Testis (tissue), 5 donors: ENCODE measurements at places on chromosomes 5 and 9.

GRCh38 chr5:1105350-1106265, 6.3 kb downstream of the SLC12A7 start:
- DNase-seq = no peak

GRCh38 chr9:135476561-135477355, 2.8 kb upstream of the PPP1R26 start:
- DNase-seq = no peak

DNA sequence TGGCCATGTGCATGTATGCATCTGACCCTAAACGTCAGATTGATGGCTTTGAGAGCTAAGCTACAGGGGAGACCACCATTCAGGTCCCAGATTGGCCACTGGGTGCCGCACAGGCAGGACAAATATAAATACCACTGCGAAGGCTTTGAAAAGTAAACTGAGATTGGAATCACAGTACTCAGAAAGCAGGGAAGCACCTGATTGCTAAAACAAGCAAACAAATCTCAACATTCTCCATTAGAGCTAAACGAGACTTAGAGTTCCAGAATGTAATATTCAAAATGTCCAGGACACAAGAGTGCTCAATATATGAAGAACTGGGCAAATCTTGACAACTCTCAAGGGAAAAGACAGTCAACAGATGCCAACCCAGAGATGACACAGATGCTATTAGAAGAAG, 61.0 kb upstream of the GFPT2 start:
- no peak for DNase-seq

DNA sequence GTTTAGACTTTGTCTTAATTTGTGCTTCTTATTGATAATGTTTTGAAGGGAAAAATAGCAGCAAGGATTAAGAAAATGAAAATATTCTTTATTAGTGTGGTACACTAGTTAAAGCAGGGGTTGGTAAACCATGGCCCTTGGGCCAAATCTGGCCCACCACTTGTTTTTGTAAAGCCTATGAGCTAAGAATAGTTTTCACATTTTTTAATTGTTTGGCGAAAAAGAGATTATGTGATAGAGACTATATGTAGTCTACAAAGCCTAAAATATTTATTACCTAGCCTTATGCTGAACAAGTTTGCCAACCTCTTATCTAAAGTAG, 57.2 kb downstream of the KCNN2 start:
- DNase-seq = no peak

DNA sequence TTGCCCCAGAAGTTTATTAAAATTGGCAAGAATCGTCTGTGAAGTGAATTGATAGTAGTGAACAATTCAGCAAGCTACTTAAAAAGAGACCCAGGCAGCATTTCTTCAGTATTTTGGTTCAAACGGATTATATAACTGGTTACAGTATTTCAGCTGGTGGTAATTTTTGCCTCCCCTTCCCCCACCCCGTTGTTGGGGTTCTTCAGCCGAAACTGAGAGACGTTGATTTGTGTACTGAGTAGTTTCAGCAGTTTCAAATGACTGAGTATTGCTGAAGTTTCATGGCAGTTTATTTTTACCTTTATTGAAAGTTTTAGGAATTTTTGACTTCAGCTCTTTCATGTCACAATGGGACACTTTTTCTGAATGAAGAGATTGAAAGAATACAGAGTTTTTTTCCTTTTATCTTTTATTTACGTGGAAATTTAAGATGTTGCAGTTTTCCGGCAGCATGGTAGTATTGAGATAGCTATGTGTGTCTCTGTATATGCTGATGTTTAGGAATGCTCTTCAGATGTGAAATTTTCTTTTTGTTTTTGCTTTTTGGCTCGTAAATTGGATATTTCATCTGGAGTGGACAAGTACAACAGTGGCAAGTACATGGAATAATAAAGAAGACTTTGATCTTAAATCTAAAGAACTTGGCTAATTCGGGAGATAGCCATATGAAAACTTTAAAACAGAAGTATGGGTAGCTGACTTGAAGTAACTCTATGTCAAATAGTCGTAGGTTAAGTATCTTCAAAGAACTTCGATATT, 1.9 kb downstream of the GPBP1 start:
- peak; percentile 39 for DNase-seq

GRCh38 chr5:35788724-35789123, 68.0 kb upstream of the IL7R start:
- no peak for DNase-seq

DNA sequence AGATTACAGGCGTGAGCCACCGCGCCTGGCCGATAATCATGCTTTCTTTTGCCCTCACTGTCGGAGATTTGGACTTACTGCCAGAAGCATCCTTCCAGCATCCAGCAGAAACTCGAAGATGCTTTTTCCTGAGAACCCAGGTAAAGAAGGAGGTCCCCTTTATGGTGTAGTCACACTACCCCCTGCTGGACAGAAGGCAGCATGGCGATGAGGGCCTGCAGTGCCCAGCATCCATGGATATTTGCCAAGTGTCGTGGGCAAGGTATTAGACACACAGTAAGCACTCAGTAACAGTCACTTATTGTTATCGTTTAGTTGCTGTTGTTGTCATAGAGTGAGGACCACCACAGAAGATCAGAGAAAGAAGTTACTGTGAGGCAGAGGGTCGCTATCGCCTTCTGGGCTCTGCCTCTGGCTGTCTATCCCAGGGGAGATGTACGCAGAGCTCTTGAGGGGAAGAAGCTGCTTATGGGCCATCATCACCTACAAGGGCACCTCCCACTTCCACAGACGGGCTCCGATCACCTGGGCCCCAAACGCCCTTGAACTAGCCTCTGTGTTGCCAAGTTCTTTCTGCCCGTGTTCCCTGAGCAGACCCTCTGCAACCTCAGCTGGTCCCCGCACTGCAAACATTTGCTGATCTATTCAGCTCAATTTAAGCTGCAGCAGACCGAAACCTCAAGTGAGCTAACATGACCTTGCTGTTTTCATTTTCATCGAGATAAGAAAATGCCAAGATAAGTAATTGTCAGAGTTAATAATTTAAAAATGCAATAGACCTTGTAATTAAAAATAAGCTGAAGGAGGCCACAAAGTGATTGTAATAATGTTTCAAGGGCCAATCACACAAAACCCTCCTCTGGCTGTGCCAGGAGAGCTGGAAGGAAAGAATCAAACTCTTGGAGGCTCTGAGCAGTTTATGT, 23.9 kb downstream of the C5orf15 start:
- peak; percentile 78 for DNase-seq

GRCh38 chr5:34772267-34773098, 66.5 kb upstream of the TTC23L start:
- no peak for DNase-seq

DNA sequence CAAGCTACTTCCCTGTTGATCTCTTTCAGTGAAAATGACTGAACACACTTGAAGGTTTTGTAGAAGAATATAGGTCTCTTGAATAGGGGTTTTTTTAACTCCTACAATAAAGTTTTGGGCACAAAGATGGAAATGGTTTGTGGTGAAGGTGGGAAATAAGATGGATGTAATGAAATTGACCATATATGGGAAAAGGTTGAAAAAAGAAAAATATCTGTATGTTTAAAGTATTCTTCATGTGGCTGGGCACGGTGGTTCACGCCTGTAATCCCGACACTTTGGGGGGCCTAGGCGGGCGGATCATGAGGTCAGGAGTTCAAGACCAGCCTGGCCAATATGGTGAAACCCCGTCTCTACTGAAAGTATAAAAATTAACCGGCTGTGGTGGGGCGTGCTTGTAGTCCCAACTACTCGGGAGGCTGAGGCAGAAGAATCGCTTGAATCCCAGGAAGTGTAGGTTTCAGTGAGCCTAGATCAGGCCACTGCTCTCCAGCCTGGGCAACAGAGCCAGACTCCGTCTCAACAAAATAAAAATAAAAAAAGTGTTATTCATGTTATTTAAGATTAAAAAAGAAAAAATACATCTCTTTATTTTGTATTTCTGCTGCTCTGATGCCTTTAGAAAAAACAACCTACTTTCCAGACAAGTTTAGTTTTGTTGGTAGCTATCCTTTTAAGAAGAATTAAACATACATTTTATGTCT, 2.2 kb downstream of the RBM27 start:
- no peak for DNase-seq

DNA sequence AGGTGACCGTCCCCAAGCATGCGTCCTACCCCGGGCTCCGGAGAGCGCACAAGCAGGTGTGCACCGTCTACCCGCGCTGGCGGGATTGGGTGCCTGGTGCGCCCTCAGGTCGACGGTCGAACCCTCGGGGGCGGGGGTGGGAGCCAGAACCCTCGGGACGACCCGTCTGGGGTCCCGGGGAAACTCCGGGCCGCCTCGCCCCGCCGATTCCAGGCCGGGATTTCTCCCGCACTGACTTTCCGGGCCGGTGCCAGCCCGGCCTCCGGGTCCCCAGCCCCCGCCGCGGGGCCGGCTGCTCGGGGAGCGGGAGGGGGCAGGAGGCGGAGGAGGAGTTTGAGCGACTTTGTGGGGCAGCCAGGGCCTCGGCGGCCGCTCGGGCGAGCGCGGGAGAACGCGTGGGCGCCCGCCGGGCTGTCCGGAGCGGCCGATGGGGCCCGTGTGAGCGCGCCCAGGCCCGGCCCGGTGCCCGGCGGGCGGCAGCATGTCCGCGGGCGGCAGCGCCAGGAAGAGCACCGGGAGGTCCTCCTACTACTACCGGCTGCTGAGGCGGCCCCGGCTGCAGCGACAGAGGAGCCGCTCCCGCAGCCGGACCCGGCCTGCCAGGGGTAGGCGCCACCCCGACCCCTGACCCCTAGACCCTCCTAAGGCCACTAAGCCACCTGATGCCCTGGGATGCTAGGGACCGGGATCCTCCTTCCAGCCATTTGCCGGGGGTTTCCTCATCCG, at the start of gene DAB2IP:
TSS of gene DAB2IP (plus strand) at position 340 of the 726 bp plus-strand sequence. CDS start at position 482, 142 bp downstream.
- peak; percentile 61 for DNase-seq

DNA sequence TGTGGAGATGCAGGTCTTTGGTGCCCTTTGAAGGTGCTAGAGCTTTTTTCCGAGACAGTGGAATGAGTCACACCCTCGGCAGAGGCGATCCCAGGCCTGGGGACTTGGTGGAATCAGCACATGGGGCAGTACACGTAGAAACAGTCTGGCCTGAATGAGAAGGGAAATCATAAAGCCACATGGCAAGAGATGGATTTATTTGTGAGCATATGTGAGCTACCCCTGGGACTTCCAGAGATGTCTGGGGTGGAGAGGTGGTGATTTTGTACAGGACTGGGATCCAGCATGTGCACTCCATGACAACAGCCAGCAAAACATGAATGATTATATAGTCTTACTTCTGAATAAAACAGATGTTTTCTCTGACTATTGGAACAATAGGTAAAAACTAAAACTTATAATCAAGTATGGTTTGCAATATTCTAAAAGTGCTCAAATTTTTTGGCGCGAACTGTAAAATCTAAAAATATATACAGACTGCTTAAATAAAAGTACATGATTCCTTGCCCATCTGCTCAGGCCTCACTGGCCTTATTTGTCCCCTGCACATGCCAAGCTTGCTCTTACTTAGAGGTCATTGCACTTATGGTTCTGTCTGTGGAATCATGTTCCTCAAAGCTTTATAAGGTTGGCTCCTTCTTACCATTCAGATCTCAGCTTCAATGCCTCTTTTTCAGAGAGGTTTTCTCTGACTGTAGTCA, 54.7 kb upstream of the SMARCA2 start:
- no peak for DNase-seq

DNA sequence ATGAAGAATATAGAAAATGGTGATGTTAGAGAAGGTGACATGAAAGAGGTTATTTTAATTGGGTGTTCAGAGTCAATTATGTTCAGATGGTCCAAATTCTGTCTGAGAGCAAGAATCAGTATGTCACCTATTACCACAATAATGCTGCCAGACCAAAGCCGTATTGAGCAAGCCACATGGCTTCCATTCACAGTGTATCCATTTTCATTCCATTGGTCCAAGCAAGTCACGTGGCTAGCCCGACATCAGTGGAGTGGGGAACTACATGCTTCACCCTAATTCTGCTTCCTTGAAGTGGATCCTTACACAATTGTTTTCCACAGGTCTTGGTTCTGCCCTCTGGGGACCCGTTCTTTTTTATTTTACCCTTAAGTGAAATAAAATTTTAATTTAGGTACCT, 413.5 kb downstream of the EBF1 start:
- DNase-seq = no peak

GRCh38 chr5:150301901-150302300, 804 bp downstream of the ARSI start:
- DNase-seq = no peak

GRCh38 chr5:154878642-154879335, 20.4 kb downstream of the CNOT8 start:
- no peak for DNase-seq

GRCh38 chr5:108703313-108703712, 44.4 kb upstream of the FER start:
- no peak for DNase-seq

GRCh38 chr5:83375049-83375745, 96.3 kb upstream of the VCAN start:
- DNase-seq = no peak

DNA sequence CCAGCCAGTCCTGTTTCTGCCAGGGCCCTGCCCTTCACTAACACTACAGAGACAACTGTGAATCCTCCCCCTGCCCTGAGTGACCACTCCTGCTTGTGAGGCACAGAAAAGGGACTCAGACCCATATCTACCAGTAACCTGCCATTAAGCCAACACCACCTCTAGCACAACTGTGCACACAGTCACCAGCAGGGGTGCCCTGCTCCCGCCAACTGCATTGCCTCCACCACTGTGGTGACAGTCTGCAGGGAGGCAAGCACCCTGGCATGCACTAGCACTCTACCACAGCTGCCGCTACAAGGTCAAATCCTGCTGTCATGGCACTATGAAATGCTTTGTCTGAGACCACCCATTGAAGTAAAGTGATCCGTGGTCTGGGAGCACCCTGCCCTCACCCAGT, 1028.5 kb upstream of the CDH9 start:
- DNase-seq = no peak

DNA sequence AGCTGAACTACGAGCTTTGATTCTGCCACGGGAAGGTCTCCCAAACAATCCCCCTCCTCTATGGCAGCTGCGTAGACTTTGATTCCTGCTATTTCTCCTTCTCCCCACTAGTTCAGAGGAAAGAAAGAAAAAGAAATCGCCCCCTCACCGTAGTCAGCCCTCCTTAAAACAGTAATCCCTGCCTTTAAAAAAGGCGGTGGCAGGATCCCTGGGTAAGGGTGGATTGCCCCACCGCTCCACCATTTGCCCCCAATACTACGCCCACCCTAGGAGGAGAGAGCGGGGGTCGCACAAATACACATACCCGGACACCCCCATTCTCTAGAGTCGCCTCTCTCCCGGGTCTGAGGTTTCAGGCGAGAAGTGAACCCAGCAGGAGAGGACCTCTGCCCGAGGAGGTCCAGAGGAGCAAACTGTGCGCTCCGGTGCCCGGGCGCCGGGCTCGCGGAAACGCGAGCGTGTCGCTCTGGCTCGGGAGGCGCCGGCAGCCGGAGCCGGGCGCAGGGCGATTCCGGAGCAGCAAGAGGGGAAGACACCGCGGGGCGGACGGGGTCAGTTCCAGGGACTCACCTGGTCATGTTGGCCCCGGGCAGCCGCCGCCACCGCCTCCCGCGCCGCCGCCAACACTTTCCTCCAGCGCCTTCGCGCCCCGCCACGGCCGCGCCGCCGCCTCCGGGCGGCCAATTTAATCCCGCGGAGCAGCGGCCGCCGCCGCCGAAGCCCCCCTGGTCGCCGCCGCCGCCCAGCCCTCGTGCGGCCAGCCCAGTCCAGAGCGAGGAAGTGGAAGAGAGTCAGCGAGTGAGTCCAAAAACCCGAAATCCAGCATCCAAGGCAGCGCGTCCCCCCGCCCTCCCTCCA, 1057.7 kb upstream of the DMAC1 start:
- DNase-seq = peak; percentile 31
